Fibroblast of skin of scalp (primary cell): ENCODE measurements at places on chromosomes 3 and 15.

GRCh38 chr15:33154351-33155166, 40.0 kb downstream of the FMN1 start:
- peak; percentile 90 for DNase-seq

- peak; percentile 34 for DNase-seq
Measured at GRCh38 chr15:67165254-67166253, 88.9 kb downstream of the AAGAB start.

DNA sequence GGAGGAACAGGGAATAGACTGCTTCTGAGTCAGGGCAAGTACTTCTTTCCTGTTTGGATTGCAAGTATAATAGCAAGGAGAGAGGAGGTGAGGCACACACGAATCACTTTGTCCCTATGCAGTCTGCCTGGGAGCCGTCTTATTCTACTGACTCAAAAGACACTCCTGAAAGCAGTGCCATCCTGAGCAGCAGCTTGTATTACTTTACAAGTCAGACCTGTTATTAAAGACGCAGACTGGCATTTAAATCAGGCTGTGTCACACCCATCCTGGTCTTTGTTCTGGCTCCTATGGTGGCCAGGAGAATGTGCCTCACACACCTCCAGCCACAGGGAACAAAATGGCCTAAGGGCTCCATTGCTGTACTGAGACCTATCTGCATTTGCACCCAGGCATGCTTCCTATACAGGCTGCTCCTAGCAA, 17.9 kb upstream of the SQOR start:
- DNase-seq, result no peak

GRCh38 chr3:177468816-177469215, 271.5 kb upstream of the TBL1XR1 start:
- DNase-seq, result peak; percentile 47

DNA sequence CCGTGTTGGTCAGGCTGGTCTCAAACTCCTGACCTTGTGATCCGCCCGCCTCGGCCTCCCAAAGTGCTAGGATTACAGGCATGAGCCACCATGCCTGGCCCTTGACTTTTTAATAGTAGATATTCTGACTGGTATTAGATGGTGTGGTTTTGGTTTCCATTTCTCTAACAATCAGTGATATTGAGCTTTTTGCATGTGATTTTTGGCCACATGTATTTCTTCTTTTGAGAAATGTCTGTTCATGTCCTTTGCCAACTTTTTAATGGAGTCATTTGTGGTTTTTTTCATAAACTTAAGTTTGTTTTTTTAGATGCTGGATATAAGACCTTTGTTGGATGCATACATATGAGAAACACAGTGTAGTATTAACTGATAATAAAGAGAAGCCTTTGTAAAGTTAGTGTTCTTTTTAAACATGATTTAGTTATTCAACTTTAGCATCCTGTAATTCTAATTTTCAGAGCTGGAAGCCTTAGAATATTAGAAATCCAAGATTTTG, 280.8 kb downstream of the RBMS3 start:
- no peak for DNase-seq

DNA sequence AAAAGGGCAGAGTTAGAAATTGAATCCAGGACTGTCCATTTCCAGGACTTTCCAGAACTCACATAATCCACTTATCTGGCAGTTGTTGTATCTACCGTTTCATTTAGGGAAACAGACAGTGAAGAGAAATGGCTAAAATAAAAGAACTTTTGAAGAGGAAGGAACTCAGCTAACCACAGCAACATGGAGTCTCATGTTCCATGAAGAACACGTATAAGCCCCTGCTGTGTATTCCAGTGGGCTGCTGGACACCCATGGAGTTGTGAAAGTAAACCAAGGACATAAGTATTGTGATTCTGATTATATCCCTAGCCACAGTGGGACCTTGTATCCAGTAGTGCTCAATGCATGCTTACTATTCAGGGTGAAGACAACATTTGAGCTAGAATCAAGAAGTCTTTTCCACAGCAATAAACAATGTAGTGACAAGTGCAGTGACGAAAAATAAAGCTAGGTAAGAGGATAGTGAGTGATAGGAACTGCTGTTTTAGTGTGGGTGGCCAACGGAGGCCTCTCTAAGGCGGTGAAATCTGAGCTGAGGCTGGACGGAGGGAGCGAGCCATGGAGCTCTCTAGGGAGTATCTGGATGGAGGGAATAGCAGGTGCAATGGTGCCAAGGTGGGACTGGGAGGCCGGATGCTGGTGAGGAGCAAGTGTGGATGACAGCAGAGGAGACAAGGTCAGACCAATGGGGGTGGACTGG, 26.8 kb upstream of the TRH start:
- no peak for DNase-seq

- no peak for DNase-seq
Measured at GRCh38 chr15:38941399-38941953, 376.9 kb upstream of the RASGRP1 start.

- DNase-seq, result no peak
Measured at GRCh38 chr3:139619484-139619883, 58.3 kb downstream of the NMNAT3 start.

DNA sequence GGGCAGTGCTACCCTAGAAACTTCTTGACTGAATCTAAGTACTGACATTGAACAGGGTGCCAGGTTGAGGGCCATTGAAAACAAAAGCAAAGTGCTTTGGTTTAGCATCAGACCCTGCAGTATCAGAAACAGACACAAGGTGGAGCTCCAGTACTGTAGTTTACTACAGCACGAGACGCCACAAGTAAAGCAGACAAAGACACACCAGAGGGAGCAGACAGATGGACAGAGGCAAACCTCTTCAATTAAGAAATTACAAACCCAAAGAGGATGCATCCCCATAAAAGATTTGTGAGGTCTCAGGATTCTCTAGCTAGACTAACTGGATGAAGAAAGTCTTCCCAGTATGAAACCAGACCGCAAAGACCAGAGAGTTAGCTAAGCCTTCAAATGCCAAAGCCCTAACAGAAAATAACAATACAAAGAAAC, 16.6 kb downstream of the TOP2B start:
- peak; percentile 77 for DNase-seq

GRCh38 chr3:186821429-186822387, 15.4 kb upstream of the RFC4 start:
- peak; percentile 92 for DNase-seq

DNA sequence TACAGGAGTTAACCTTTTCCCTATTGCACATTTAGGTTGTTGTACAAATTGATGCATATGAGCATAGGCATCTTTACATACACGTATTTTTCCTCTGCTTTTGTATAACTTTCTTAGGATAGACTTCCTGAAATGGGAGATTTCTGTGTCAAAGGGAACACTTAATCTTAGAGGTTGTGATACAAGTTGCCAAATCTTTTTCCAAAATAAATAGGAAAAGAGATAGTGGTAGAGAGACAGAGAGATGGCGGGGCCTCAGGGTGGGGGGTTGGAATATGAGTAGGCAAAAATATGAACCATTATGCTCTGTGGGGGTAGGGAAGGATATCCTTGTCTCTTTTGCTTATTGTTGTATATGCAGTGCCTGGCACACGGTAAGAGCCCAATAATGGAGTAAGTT, 70.7 kb upstream of the UBE2E1 start:
- DNase-seq, result no peak

GRCh38 chr3:141656771-141657170, 81.3 kb upstream of the RNF7 start:
- DNase-seq, result peak; percentile 85

- no peak for DNase-seq
Measured at GRCh38 chr3:23253214-23253613, 50.1 kb downstream of the UBE2E2 start.

DNA sequence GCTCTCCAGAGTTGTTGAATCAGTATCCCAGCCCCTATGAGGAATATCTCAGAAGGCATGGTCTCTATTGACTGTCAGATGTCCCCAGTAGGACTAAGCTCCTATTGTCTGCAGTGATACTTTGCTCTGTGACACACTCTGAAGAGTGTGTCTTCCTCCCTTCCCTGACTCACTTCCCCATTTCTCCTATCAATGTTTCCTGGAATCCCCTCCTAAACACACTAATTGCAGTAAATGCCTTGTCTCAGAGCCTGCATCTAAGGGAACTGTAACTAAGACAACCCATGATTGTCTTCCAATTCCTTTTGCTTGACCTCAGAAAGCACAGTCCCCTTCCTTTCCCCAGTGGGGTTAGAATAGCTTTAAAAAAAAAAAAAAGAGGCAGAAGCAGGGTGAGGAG, 397.3 kb upstream of the PROK2 start:
- DNase-seq, result no peak

DNA sequence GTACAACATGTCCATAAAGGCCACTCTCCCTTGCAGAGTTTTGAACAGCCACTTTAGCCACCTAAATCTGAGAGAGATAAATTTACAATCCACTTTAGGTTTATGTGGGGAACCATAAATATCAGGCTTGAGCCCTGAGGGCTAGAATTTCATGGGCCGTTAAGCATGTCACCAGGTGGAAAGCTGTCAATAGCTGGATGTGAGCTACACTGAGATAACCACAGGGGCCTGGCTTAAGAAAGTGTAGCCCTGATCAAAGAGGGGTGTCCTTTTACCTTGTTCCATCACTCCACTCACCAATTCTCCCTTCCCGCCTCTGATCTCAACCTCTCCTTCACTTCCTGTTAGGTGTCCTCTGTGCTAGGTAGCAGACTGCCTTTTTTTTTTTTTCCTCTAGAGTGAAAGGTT, 172.8 kb upstream of the ICE2 start:
- DNase-seq, result no peak

DNA sequence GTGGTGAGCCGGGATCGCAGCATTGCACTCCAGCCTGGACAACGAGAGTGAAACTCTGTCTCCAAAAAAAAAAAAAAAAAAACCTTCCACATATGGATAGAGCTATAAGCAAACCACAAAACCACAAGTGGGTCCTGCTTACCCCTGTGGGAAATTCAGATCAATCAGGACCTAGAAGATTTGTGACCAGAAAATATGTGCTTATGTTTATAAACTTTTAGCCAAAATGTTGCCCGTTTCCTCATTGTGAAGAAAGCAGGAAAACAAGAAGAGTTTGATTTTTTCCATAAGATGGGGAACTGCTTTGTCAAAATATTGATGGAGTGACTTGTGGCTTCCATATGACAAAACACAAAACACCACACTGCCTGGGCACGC, 3.4 kb upstream of the SLC25A38 start:
- no peak for DNase-seq

DNA sequence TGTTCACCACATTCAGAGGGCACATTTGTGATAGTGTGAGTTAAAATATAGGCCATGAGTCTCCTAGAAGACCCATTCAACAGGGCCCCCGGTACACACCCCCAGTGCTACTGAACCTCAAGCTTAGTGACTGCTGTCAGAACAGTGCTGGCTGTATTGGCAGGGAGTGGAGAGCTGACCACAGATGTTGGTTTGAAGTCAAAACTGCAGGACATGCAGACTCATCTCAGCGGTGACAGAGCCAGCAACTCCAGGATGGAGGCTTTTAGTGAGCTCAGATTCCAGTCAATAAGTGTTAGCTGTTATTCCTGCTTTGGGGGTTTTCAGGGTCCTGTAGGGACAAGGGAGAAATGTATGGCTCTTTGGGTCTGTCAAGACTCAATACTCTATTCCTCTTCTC, 29.1 kb downstream of the PRR20G start:
- no peak for DNase-seq

GRCh38 chr3:112384769-112385168, 51.8 kb downstream of the CD200 start:
- DNase-seq, result no peak

- no peak for DNase-seq
Measured at GRCh38 chr15:42879443-42879842, 41.1 kb downstream of the TTBK2 start.

DNA sequence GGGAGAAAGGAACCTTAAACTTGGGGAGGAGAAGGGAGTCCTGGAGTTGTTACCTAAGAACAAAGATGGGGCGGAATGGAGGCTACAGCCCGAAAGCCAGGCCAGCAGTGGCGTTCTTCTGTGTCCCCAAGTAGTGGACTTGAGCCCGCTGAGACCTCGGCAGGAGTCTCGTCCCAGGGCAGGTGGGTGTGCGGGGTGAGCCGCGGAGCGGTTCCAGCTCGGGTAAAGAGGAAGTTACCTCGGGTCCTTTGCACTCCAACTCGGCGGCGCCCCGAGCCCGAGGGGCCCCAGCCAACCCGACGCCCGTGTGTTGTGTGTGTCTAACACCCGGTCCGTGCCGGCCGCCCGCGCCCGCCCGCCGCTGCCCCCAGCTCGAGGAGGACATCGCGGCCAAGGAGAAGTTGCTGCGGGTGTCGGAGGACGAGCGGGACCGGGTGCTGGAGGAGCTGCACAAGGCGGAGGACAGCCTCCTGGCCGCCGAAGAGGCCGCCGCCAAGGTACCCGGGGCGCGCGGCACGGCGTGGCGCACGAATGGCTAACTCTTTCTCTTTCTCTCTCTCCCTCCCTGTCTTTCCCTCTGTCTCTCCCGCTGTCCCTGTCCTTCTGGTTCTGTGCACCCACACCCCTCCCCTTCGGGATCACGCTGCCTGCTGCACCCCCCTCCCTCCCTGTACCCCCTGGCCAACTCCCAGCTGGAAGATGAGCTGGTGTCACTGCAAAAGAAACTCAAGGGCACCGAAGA, 959 bp downstream of the TPM1 start:
- peak; percentile 36 for DNase-seq

GRCh38 chr3:179769411-179770247, 116.8 kb downstream of the USP13 start:
- peak; percentile 36 for DNase-seq

- no peak for DNase-seq
Measured at GRCh38 chr15:62998262-62998890, 44.2 kb upstream of the TPM1 start.

GRCh38 chr3:195150181-195151118, 120.5 kb downstream of the XXYLT1 start:
- peak; percentile 78 for DNase-seq

DNA sequence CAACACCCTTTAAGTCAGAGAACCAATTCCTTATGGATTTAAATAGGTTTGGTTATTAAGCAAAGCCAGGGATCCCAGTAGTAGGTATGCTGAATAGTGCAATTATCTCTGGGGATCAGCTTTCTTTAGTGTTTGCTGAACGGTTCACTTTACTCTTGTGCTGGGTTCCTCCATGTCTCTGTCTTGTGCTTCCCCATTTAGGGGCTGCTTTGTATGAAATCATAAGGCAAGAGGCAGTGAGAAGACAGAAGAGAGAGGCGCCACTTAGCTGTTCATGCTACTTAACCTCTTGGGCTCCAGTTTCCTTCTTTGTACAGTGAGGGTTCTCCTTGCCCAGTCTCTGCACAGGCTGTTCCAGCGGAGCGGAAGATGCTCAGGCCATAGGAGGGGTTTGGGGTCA, 3.5 kb downstream of the ST6GAL1 start:
- DNase-seq, result no peak

- peak; percentile 14 for DNase-seq
Measured at GRCh38 chr15:44735482-44736180, 697 bp upstream of the TRIM69 start.
